Fibroblast of pulmonary artery (primary cell): ENCODE measurements at places on chromosomes 7 and 10.

- DNase-seq, result no peak
Measured at GRCh38 chr7:139560678-139561077, 37.2 kb downstream of the CLEC2L start.

- DNase-seq, result no peak
Measured at GRCh38 chr10:131082201-131082850, 229.2 kb downstream of the TCERG1L start.

GRCh38 chr7:88219781-88220747 is at the start of gene SRI:
TSS of gene SRI (minus strand) at chr7:88220038. CDS start at chr7:88220026, 12 bp downstream.
- DNase-seq, result peak; percentile 83

DNA sequence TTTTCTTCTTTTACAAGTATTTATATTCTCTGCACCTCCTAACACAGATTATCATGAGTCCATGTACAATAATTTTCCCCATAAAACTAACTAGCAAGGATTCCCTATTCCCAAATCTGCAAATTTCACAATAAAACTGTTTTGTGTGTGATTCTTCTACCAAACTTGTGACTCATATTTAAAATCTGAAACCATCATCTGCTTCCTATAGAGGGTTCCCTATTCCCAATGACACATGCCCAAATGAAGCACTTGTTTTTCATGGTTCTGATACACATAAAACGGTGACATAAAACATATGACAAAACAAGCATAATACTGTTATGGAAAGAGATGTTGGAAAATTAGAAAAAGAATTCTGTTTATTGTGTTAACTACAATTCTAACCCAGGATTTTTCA is 657.6 kb downstream of the PARD3 start:
- peak; percentile 10 for DNase-seq

DNA sequence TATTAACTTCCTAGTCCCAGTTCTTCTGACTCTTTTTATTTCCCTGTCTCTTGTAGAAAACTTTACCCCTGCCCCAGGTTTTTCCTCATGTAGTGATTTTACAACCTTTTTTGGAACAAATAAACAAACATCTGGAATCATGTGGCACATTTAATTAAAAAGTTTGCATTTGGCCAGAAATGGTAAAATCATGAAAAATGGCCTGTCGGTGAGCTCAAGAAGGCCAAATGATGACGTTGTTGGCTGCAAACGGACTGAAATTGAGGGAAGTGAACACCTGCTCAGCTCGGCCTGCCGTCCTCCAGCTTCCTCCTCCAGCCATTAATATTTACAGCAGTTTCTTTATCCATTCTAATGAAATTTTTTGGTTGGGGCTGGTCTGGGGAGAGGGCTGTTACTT is 902.8 kb downstream of the LRMDA start:
- DNase-seq, result no peak

- DNase-seq, result no peak
Measured at GRCh38 chr10:65945061-65945460, 980.8 kb upstream of the LRRTM3 start.

- DNase-seq, result no peak
Measured at GRCh38 chr7:123637203-123637602, 18.5 kb upstream of the LMOD2 start.
